ENCODE measurements at places on chromosomes 7 and 10. TPM values are rescaled to one million over a fixed set of nuclear protein-coding genes. Genes with fewer than 3 reads are reported as not detected.

The ZNF425 gene
- total RNA-seq = 3.8 TPM

The VWDE gene
- 2.7 TPM for total RNA-seq

The CRTAC1 gene
- 2.6 TPM for total RNA-seq

DNA sequence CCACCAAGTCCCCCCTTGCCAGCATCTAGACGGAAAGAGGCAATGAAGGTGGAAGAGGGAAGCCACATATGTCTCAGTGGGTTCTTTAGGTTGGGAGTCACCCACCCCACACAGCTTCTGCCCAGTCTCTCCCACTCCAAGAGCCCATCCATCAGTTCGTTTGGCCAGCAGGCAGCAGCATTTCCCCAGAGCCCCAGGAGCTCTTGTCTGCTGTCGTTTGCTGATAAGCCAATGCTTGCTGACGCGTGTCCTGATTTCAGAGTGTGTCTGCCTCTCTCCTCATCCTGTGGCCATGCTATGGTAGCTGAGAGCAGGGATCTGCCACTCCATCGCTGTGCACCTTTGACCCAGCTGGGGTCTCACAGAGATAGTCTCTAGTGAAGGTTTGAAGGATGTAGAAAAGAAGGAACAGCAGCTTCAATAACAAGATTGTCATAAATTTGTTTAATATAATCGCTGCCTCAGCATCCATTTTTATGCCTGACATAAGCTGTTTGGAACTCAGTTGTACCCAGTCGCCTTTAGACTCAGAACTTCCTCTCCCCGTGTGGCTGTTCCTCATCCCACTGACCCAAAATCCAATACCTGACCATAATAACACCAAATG, 39.4 kb upstream of the GDF10 start:
- no peak for DNase-seq

DNA sequence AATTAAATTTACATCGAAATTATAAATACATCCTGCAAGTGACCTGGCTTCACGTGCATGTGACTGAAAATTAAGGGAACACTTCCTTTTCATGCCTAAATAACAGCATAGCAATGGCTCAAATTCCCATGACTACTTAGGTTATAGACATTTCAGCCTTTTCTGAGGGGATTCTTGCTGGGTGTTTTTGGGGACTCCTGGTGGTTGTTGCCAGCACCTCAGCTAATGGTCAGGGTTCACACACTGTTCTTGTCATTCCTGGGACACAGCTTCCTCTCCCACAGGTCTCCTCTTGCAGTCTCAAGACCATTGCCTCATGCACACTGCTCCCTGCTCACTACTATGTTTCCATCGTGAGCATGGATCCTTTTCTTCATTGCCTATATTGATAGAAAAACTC, 148.9 kb upstream of the GLI3 start:
- DNase-seq = no peak

DNA sequence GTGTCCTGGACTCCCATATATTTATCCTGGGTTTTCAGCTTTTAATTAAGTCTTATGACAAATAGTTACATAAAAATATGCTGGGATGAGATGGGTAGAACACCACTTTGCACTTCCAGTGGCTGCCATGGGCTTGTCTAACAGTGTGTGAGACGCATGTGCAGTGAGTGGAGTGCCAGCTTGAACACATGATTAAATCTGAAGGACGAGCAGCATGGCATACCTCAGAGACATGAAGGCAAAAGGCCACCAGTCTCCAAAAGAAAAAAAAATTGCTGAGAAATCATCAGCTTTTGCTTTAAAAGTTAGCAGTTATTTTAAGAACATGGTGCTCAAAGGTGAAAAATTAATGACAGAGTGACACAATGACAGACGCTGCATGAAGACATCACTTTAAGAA, 139.0 kb upstream of the ADCY1 start:
- no peak for DNase-seq

GRCh38 chr7:131591687-131592319, 35.4 kb upstream of the PODXL start:
- no peak for DNase-seq

- no peak for DNase-seq
Measured at GRCh38 chr10:112466802-112467201, 19.8 kb downstream of the VTI1A start.

DNA sequence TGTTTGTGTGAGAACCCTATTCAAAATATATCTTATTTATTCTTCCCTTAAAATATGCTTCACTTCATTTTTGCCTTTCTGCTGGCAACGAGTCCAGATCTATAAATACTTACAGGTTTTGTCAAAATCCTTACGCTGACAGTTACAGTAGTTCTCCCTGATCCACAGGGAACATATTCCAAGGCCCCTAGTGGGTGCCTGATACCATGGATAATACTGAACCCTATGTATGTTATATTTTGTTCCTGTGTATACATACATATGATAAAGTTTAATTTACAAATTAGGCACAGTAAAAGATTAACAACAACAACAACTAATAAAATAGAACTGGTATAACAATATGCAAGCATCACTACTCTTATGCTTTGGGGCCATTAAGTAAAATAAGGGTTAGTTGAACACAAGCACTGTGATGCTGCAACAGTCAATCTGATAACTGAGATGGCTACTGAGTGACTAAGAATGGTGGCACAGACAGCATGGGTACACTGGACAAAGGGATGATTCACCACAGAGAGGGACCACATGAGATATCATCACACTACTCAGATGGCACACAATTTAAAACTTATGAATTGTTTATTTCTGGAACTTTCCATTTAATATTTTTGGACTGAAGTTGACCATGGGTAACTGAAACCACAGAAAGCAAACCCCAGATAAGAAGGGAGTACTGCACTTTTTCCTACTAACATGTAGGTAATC, 29.4 kb upstream of the PCGF5 start:
- no peak for DNase-seq

All from thyroid gland (tissue), 4 donors.